Stimulated activated naive CD8-positive, alpha-beta T cell treated with anti-CD3 and anti-CD28 coated beads, Interleukin-15, Interleukin-2, amounts not matched to agents 100 U/mL and 50 U/mL, for 24 hours (primary cell): ENCODE measurements at places on chromosomes 7 and 10.

- no peak for DNase-seq
Observed at GRCh38 chr10:23046027-23046426, 49.4 kb upstream of the MSRB2 start.

- DNase-seq, result no peak
Observed at GRCh38 chr10:36671607-36672006, 453.8 kb upstream of the ANKRD30A start.

DNA sequence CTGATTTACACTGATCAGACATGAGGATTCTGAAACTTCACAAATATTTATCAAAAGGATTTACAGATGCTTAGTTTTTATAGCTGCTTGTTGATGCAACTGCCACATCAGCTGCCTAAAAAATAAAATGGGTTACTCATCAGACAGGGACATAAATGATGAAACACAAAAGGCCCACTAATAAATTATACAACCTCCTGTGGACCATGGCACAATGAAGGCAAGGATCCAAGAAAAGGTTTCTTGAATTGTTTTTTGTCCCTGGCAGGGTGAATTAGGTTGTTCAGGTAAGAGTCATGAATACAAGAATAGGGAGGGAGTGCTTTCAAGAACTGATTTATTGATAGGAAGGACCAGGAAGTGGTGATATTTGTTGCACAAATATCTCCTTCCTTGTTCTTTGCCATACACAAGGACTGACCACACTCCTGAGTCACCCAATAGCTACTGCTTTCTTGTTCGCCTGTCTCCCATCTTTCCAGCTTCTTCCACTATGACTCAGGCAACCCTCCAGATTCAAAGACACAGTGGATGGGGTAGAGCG lies 234.5 kb downstream of the AHR start:
- no peak for DNase-seq

- no peak for DNase-seq
Observed at GRCh38 chr7:33726582-33726981, 178.8 kb upstream of the BMPER start.

- DNase-seq, result no peak
Observed at GRCh38 chr10:101222683-101223273, 6.5 kb downstream of the LBX1 start.

DNA sequence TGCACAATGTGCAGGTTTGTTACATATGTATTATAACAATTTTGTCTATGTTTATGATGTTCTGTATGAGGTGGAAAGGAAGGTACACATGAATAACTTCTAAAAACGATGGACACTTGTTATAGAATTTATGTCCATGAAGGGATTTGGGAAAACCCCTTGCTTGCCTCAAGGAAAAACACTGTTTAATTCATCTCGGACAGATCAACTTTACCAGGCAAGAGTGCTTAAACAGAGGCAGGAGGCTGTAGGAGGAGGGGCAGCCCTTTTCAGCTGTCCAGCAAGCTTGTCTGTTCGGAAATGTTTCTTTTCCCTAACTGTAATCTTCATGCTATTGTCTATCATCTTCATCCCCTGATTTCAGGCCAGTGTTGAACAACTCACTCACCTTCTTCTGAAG lies 200.9 kb downstream of the CDC14C start:
- no peak for DNase-seq

GRCh38 chr10:132833421-132834111 lies 47.6 kb upstream of the NKX6-2 start:
- DNase-seq, result no peak

- DNase-seq, result no peak
Observed at GRCh38 chr10:103882285-103883007, 27.1 kb upstream of the SH3PXD2A start.

- DNase-seq, result no peak
Observed at GRCh38 chr10:77036993-77037734, 600.4 kb downstream of the KCNMA1 start.

DNA sequence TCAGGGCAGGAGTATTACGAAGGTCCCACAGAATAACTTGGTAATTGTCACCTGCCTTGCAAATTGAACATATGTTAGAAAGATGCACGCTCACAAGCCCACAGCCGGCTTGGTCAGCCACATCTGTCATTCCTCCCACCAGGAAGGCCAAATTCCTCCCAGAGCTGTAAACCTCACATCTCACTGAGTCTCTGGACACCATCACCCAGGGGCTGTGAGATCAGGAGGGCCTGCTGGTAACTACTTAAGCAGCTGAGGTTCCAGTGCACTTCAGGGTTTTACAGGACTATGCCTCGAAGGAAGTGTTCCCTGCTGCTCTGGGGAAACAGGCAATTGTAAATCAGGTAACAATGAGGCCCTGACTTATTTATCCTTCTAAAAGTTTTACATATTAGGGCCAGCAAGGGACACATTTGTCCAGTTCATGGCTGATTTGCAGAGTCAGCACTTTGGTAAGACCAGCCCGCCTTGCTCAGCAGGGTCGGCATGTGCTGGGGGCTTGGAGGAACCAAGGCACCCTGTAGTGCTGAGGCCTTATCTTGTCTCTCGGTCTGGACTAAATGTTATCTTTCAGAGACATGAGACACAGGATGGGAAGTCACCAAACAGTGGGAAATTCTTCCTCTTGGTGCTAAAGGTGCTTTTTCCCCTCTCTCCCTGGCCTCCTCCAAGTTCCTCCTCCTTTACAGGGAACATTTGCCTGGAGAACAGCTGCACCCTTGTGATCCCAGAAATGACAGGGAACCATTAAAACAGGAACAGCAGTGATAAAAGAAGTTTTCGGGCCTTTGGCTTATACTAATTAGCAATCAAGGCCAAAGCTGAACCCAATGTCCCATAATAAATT lies 34.3 kb downstream of the PYROXD2 start:
- DNase-seq, result no peak

DNA sequence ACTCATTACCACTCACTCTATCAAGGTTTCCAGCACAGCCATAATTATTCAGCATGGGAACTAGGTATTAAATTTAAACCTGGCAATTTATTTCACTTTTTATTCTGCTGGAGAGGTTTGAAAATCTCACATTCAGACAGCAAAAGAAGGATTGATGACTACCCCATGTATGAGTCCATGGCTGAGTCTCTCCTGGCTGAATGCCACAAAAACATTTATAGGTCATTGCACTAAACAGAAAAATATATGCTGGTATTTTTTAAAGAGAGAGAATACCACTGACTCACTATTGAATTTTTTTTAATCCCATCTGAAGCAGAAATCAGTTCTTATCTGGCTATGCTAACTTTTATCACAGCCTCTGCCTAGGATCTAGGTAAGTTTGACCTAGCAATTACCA lies 336.3 kb downstream of the PPP1R3A start:
- no peak for DNase-seq

GRCh38 chr10:100004805-100005510 lies 4.8 kb downstream of the DNMBP start:
- no peak for DNase-seq

DNA sequence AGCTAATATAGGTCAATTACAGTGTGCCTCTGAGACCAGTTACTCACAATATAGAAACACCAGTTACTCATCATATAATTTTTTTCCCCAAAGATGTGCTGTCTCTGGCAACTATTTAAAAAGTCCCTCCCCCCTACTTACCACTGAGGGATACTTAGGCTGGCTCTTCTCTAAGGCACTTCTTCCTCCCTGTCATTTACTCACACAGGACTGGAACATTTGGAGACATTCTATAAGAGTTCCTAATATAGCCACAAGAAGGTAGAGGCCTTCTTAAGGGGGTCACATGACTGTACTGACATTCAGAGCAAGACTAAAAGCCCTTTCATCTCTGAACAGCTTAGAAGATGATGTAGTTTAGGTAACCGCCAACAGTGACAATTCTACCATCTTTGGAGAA lies 44.4 kb upstream of the SLIT1 start:
- no peak for DNase-seq

DNA sequence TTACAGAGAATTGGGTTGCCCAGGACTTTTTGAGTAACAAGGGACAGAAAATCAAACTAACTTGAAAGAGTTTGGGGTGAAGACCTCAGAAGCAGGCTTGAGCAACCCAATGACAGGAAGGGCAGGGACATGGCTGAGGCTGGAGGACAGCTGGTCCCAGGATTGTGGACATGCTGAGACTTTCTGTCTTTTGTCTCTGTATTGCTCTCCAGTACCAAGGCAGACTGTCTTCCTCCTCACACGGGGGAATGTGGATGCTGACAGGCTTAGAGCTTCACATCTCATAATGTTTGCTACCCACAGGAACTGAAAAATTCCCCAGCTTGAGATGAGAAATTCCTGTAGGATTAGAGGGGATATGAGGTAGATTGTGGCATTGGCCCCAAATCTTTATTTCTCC lies 229.6 kb downstream of the PHF14 start:
- no peak for DNase-seq

DNA sequence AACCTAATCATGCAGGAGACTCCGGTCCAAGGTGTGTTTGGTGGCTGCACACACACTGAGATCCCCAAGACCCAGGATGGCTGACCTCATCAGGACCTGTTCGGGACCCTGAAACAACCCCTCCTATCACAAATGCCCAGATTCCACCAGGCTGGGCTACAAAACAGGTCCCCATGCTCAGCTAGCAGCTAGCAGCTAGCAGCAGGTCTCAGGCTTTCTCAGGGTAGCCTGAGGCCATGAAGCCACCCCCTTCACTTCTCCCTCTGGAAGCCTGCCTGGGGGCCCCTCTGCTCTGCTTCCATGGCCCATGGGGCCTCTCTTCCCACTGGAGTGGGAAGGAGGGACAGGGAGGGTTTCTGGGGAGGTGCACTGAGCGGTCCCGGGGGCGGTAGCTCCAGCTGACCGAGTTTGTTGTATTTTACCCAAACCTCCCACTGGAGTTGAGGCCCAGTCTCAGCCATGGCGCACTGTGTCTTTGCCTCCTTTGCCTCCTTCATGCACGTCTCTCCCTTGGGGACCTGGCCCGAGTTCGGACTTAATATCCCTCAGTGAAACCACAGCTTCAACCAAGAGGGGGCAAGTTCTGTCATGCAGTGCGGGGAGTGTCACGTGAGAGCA lies 95.1 kb upstream of the GPR26 start:
- no peak for DNase-seq

GRCh38 chr7:35356495-35356894 lies 102.6 kb upstream of the TBX20 start:
- DNase-seq, result no peak

DNA sequence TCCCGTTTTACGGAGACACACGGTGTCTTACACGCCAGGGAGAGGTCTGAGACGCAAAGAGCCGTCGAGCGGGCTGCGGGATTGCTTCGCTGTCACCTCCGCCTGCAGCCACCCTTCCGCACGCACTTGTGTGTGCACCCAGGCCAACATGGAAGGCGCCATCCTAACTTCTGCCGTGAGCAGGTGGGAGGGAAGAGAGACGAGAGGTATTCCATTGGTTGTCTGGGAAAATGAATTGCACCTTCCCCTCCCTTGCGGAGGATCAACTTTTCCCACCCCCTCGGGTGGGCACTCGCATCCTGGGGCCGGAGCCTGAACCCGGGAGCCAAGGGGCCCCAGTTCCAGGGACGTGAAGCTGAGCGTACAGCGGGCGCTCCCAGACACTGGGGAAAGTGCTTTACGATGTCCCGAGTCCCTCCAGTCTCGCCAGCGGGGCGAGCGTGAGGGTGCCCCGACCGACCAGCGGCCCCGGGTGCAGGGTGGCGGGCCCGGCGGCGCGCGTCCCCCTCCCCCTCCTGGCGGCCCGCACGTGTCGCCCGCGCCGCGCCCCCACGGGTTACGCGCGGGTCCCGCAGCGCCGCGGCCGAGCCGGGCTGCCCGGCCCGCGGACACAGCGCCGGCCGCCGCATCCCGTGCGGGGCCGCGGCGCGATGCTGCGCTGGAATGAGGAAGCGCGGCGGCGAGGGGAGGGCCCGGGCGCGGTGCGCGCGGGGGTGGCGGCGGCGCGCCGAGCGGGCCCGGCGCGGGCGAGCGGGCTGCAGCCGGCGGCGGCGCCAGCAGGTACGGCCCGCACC lies 984 bp upstream of the IKZF1 start:
- no peak for DNase-seq

- DNase-seq, result no peak
Observed at GRCh38 chr10:17201794-17202116, 283 bp upstream of the TRDMT1 start.
